Vagina (tissue), 2 donors: ENCODE measurements at places on chromosomes 7 and 10. TPM values are rescaled to one million over a fixed set of nuclear protein-coding genes. Genes with fewer than 3 reads are reported as not detected.

DNA sequence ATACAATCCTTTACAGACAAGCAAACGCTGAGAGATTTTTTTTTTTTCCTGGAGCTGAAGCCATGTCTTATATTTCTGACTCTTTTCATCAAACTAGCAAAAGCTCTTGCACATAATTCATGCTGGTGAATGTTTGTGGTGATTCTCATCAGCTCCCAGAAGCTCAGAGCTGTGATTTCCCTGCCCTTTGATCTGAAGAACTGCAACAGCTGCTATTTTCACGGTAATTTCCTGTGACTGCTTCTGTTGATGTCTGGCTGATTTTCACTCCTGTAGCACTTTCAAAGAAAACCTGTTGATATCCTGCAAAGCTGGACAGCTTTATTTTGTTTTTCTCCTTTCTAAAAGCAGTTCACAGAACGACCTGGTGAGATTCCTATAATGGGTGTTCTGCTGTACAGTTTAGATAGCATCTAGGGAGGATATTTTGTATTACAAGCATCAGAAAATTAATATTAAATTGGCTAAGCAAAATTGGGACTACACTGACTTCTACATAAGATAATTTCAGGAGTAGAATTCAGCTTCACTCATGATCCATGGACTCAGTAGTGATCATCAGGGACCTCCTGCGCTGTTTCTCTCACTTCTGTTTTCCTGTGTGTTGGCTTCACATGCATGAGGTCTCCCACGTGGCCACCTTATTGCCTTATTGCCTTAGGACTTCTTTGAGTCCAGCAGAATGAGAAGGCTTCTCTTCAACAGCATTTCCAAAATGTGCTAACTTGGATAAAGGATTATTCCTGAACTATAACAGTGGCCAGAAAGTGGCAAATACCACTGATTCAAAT, 1111.6 kb upstream of the SORCS1 start:
- no peak for DNase-seq

CLEC2L gene
- total RNA-seq: not detected

DNA sequence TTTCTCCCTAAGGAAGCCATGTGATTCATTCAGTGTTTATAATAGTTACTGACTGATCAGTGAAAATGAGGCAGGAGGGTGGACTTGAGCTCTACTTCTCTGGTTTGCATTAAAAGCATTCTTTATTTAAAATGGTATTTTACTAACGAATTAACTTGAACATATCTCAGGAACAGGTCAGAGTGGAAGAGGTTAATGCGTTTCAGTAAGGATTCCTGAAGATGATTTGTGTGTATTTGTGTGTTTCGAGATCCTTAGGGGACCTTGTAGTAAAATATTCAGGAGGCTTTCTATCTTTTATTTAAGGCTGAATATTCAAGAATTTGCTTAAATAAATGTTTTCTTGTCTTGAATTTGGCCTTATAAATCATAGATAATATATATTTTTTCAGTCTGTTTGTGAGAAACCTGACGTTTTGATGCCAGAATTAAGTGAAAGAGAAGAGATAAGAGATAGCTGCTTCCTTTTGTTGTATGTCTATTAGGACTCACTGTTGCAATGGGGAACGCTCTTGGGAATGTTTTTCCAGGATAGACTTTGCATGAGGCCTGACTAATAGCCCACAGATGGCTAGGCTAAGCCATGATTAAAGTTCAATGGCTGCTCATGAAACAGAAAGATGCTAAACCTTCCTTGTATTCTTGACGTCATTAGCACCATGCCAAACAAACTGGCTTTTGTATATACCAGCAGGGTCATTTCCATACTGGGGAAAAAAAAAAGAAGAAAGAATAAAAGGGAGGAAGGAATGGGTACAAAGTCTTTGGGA, 93.8 kb upstream of the MTPN start:
- no peak for DNase-seq

CC2D2B gene
- total RNA-seq: 2.5 TPM

GRCh38 chr10:25696013-25696708, 237.9 kb upstream of the MYO3A start:
- no peak for DNase-seq

GRCh38 chr10:103781329-103782061, 73.9 kb downstream of the SH3PXD2A start:
- DNase-seq: no peak

HECW1 gene
- 2.5 TPM for total RNA-seq

DNA sequence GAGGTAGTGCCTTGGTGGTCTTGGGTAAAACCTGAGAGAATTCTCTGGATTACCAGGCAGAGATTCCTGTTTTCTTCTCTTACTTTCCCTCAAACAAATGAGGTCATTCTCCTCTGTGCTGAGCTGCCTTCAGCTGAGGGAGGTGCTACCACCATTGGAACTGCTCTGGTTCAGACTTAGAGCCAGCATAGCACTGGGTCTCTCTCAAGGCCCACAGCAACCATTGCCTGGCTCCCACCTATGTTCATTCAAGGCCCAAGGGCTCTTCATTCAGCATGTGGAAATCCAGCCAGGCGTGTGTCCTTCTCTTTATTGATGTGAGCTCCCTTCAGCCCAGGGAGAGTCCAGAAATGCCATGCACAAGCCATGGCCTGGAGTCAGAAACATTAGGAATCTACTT, 261.1 kb downstream of the NRG3 start:
- DNase-seq: no peak

GRCh38 chr7:82247814-82248433, 195.7 kb downstream of the CACNA2D1 start:
- no peak for DNase-seq

OR2A42 gene
- not detected for total RNA-seq

DNA sequence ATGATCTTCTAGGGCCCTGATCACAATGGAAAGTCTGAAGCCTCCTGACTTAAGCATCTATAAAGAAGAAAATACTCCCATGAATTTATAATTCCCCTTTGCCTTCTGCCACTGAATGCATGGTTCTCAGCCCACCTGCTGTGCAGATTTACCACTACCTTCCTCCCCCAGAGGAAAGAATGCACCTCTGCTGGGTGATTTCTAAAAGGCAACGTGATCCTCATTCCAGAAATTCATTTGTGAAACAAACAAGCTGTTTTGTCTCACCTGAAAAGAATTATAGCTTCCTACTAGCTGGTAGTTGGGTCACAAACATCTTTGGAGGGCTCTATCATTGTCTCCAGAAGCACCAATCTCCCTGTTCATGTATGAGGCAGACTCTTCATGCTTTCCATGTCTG, 320.2 kb downstream of the CDC14C start:
- DNase-seq: no peak

- DNase-seq: no peak
Measured at GRCh38 chr7:2158331-2159175, 74.2 kb downstream of the MAD1L1 start.

DNA sequence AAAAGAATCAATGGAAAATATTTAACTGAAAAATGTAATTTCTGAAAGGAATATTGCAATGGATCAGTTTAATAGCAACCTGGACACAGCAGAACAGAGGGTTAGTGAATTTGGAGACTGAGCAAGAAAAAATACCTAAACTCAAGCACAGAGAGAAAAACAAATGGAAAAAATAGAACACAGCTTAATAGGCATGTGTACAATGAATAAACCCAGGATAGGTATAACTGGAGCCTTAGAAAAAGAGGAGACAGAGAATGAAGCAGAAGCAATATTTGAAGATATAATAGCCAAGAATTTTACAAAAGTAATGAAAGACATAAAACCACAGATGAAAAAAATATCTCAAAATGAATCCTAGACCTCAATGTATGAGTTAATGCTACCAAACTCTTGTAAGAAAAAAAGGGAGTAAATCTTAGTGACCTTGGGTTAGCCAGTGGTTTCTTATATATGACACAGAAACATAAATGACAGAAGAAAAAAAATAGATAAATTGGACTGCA, 2.9 kb upstream of the DNAJC1 start:
- DNase-seq: no peak

- DNase-seq: no peak
Measured at GRCh38 chr10:69659241-69660038, 29.4 kb downstream of the FAM241B start.

DNA sequence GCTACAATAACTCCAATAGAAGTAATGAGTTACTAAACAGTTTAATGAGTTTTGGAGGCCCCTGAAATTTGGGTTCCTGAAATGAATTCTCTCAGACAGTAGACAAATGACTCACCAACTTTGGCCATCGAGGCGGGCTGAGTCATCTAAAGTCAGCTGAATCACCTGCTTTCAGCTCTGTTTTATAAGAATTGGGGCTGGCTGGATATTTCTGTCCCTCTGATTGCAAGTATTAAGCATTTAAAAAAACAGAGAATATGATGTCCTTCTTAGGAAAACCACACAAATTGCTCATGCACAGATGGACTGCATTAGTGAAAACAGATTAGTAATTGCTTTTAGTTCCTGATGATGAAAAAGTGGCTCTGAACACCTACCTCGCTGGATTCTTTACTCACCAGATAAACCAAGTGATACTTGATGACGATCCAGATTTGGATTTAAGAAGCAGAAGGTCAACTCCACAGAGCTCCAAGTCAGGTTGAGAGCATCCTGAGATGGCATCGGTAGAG, 59.1 kb downstream of the ZNF365 start:
- no peak for DNase-seq

FAM25G gene
- total RNA-seq: not detected

DNA sequence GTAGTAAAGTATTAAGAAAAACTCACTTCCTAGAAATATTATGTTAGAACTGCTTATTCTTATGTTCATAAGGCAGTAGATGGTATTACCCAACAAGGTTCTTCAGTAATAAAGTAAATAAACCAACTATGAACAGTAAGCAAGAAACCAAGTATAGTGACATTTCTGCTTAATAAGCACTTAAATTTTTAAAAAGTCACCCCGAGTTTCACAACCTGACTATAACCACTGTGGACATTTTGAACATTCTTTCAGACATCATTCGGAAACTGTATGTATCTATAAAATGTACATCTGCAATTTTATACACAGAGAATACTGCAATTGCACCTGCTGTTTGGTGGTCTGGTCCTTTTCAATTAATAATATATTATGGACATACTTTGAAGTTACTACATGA, 1073.6 kb downstream of the XPNPEP1 start:
- DNase-seq: no peak

- no peak for DNase-seq
Measured at GRCh38 chr7:129438839-129439651, 4.8 kb downstream of the STRIP2 start.

CTTNBP2 gene
- 25.0 TPM for total RNA-seq

DNA sequence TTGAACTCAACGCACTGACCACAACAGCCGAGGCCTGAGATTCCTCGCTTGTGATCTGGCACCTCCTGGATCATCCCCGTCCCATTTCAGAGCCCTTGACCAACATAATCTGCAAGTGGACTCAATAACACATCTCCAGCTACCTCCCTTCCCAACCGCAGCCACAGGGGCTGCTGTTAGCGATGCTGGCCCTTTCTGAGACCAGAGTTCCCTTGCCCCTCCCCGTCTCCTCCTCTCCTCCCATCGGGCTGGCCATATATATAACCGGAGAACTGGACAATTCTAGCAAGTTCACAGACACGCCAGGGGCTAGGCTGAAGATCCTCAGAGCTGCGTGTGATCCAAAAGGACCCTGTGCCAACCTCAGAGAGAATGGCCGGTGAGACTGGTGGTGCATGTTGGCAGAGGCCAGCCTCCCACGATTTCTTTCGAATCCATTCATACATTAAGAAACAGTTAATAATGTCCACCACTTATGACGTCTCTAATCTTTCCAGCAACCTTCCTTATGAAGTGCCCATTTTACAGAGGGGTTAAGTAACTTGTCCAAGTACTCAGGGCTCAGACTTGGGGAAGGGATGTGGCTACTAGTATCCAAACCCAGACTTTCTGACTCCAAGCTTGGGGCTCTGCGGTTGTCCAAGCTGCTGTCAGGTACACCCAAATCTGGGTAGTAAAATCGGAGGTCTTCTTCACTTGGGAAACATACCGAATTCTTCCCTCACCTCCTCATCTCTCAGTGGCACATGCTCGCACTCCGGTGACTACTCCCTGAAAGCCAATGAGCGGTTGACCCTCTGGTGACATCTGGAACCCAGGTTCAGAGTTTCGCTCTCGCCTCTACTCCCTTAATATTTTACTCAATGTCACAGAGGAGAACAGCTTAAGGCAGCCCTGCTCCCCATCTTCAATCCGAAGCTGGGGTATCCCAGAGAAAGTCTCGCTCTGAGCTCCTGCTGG, 11.2 kb upstream of the FEZF1 start:
- no peak for DNase-seq

GRCh38 chr7:52764492-52765169, 270.8 kb upstream of the POM121L12 start:
- DNase-seq: no peak

DNA sequence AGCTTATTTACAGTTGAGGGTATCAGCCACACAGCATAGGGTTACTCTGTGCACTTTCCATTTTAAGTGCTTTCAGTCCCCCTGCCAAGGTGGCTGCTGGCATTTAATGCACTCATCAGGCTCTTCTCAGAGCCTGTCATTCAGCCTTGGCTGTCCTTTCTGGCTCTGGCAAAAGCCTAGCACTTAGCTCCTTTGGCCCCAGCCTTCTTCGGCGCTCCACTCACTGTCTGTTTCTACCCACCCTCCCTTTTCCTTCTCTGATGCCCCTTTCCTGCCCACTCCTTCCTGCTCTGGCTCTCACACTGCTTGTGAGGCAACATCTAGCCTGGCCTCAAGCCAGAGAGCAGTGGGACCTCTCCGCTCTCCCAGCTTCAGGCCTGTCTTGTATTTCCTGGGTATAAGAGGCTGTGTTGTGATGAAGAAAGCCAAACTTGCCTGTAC, 60.2 kb downstream of the WIPF3 start:
- DNase-seq: no peak

BHLHA15 gene
- total RNA-seq: not detected

DNA sequence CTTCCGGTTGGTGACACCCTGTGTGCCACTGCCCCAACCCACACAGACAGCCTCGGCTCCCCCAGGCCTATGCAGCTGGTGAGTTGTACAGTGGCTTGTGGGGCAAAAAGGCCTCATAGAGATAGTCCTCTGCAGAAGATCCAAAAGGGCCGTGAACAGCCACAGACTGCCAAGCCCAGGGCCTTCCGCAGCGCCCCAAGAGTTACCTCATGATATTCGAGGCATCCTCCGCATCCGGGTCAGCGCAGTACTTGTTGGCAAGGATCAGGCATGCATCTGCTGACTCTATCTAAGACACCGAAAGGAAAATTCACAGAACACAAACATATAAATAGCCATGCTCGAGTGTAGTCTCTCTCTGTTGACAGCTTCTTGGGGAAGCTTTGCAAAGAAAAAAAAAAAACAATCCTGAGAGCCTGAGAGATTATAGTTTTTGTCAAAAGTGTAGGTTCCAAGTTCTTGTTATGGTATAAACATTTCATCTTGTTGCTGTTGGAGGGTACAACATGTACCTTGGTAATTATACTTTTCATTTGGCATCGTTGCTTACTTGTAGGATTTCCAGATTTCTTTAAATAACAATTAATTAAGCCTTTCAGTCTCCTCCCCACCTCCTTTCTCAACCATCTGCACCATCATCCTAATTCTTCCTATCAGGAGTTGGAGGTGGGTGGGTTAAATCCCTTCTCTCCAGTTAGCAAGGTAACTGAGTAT, 553.0 kb downstream of the KCNMA1 start:
- no peak for DNase-seq

- DNase-seq: no peak
Measured at GRCh38 chr7:71112436-71112835, 19.5 kb upstream of the GALNT17 start.

- DNase-seq: no peak
Measured at GRCh38 chr7:101733713-101734475, 83.5 kb upstream of the CUX1 start.

- DNase-seq: no peak
Measured at GRCh38 chr7:74233655-74234285, 20.4 kb downstream of the RFC2 start.
